ENCODE measurements at places on chromosomes 2 and 18.

GRCh38 chr2:58030771-58031170, 15.8 kb upstream of the VRK2 start:
- no peak for DNase-seq

DNA sequence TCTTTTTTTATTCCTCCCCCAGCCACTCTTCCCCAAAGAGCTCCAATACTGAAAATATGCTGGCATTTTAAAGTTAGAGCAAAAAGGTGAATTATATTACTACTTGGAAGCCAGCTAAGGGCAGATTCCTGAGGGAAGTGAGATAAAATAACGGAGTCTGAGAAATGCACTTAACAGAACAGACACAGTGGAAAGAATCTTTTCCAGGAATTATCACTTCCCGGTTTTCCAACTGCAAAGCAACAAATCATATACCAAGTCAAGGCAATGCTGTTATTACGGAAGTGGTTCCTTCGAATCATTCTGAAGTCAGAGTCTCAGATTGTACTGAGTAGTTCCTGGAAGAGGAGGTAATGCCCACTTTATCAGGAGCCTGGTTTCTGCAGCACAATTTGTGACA, 435.0 kb upstream of the SPRED2 start:
- DNase-seq = no peak

- DNase-seq = no peak
Observed at GRCh38 chr2:172091761-172092566, 6.7 kb downstream of the DLX1 start.

GRCh38 chr2:80348078-80348477, 43.5 kb upstream of the LRRTM1 start:
- DNase-seq = no peak

- no peak for DNase-seq
Observed at GRCh38 chr2:105078906-105079495, 41.1 kb downstream of the MRPS9 start.

- DNase-seq = no peak
Observed at GRCh38 chr2:57515366-57515765, 531.2 kb upstream of the VRK2 start.

DNA sequence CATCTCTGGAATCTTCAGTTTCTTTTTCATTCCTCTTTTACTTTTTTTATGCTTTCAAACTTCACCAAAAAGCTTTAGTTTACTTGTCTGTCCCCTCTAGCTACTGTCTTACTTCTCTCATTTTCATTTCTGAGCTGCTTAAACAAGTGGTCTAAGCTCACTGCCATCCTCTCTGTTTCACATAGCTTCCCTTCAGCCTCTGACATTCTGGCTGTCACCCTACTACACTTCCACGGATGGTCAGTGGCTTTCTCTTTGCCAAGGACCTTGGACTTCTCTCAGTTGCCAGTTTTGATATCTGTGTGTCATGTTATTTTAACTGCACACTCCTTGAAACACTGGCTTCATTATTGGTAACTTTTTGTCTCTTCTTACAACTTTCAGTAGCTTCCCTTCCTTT, 176.1 kb downstream of the IKZF2 start:
- no peak for DNase-seq

DNA sequence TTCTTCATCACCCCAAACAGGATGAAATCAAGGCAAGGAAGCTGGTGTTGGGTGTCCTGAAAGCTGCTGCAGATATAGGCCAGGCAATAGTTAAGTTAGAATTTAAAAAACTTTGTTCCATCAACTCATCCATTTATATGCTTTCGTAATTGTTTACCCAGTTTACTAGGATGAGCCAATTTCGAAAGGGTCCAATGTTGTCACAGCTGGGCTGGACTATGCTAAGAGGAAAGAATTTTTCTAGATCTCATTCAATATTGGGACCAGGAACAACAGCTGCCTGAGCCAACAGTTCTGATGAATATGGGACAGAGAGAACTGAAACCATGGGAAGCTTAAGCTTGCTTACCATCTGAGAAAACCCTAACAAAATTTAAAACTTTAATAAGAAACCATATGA, 21.6 kb upstream of the SP3 start:
- DNase-seq = no peak

DNA sequence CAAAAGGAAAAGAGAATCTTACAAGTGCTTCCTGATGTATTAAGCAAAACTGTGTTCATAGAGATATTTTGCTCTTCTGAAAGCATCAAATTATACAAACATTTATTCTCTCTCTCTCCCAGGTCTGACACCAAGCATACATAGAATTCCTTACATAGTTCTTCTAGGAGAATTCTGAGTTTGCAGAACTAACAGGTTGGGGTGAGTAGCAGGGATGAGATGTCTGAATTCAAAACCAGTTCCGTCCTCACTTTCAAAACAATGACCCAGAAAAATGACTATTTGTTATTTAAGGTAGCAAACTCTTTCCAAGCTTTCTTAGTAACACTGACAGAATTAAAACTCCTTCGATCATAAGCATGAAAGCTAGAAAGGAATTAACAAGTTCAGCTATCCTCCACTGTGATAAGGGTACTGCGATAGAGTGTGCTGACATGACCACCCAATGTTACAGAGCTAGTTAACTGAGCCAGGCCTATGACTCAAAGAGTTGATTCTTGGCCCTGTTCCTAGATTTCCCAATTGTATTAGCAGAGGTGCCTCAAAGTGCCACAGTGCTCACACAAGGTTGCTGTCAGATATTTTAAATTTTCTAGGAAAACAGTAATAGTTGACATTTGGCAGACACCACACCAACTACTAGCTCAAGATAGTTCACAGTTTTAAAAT, 85.8 kb upstream of the SETBP1 start:
- DNase-seq = no peak

- DNase-seq = no peak
Observed at GRCh38 chr2:176268976-176269318, 295 bp upstream of the MTX2 start.

GRCh38 chr2:207926989-207927300, 98.4 kb downstream of the PLEKHM3 start:
- no peak for DNase-seq

DNA sequence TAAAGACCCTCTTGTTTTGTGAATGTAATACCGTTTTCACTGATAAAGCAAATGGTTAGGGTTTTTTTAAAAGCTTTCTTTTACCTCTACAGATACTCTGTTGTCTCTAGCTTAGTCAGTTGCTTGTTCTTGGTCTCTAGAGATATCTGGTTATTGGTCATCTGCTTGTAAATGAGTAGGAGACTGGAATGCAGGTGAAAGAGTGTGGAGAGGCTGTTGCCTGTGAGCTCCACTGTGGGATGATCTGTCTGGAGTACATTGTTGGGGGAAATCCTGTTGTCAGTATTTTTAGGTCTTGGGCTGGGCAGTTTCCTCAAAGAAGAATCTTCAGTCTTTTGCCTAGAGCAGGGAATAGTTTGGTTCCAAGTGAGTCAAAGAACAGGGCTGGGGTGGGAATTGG, 67.7 kb downstream of the SMCHD1 start:
- DNase-seq = no peak

- no peak for DNase-seq
Observed at GRCh38 chr2:136069773-136070172, 48.2 kb downstream of the CXCR4 start.

- no peak for DNase-seq
Observed at GRCh38 chr2:9821805-9822445, 21.3 kb upstream of the TAF1B start.

DNA sequence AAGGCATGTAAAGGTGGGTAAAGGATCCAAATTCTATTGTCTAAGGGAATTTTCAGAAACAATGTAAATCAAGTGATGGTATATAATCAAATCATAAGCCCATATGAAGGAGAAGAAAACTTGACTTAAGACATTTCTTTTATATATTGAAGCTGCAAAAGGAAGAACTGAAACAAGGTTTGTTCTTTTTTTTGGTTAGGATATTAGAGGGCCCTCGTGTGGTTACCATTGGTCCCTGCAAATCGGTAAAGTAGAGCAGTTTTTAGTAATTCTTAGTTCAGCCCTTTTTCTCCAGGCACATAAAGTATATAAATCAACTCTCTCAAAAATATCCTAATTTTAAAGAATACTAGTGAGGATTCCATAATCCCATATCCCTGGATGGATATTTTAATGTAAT, 105.6 kb upstream of the STK17B start:
- DNase-seq = no peak

GRCh38 chr2:172701250-172701649, 34.4 kb upstream of the RAPGEF4 start:
- no peak for DNase-seq

GRCh38 chr2:194203898-194204297, 1453.1 kb upstream of the SLC39A10 start:
- DNase-seq = no peak

DNA sequence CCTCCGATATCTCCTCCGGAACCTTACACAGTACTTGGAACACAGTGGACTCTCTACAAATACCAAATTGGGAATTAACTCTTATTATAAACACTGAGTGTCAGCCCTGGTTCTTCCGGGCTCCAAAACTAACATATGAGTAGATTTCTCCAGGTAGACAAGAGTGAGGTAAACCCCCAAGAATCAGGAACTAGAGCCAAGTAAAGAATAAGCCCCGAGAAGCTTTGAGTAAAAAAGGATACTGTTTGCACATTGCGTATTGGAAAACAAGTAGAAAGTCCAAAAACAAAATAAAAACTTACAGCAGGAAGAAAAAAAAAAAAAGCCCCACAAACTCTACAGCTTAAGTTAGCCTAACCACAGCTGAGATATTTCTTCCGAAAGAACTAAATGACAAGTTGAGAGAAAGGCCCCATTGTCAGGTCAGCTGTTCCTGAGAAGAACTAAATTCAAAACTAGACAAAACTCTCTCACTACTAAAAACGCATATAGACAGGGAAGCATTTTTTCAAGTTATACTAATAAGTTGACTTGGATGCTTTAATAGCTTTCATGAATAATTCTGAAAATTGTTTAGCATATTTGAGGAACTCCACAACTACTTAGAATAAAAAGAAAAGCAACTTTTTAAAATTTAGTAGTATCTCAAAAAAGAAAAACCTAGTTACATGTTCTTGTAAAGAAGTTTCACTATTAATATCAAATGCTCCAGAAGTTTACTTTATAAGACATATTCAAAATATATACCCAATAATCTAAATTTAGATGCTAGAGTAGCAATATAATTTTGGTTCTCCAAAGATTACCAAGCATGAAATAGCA, 4.3 kb upstream of the HAAO start:
- no peak for DNase-seq

GRCh38 chr18:58407649-58408407, 221.1 kb downstream of the ALPK2 start:
- DNase-seq = no peak

DNA sequence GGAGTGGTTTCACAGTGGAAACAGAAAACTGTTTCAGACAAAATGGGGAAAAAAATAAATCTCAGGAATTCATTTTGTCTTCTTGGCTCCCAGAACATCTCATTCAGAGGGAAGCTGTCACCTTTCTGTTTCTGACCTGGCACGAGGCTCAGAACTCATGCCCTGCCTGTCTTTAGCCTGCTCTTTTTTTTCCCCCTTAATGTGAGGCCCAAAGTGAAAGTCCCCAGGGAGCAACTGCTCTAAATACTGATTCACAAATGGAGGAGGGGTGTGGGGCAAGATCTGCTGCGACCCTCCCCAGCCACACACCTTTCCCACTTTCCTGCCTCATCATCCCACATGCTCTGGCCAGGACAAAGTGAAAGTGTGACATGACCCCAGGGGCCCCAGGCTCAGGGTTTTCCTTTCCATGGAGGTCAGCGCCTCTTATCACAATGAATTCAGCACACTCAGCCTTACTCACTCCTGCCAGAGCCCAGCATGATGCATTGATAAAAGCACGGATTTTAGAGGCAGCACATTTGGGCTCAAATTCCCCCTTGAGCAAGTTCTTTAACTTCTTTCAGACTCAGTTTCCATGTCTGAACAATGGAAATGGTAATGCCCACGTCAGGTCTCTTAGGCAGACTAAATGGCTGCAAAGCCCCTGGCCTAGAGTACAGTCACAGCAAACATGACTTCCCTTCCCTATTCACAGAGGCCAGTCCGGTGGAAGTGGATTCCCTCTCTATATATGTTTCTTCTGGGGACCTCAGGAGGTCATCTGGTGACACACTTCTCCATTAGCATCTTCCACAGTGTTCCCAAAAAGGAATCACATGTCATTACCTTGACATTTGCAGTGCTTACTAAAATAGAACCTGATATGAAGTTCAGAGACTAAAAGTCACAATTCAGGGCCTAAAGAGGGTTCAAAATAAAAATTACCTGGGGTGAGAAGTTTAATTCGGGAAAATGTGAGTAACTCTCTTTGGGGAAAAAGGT, 55.3 kb upstream of the TMEM163 start:
- DNase-seq = no peak

- DNase-seq = no peak
Observed at GRCh38 chr2:202426751-202427150, 50.6 kb downstream of the BMPR2 start.

DNA sequence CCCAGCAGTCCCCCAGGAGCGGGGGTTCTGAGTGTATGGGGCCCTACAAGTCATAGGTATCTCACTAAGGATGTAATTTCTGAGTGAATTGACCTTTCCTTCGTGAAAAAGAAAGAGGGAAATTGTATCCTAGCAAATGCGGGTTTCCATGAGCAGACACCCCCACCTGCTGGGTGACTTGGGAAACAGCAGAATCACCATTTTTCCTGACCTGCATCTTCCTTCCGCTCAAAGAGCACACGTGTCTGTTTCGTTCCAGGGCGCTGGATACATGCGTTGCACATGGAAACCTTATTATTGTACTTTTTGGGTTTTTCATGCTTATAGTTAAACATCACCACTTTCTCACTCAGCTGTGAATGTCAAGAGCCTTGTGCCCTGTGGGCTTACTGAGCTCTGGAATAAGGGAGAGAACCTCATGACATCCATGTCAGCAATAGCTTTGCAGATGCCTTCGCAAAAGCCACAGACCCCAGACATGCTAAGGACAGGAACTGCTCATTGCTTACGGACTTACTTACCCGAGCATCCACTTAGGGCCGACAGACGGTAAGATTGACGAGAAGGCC, 132.8 kb downstream of the TPO start:
- DNase-seq = no peak

DNA sequence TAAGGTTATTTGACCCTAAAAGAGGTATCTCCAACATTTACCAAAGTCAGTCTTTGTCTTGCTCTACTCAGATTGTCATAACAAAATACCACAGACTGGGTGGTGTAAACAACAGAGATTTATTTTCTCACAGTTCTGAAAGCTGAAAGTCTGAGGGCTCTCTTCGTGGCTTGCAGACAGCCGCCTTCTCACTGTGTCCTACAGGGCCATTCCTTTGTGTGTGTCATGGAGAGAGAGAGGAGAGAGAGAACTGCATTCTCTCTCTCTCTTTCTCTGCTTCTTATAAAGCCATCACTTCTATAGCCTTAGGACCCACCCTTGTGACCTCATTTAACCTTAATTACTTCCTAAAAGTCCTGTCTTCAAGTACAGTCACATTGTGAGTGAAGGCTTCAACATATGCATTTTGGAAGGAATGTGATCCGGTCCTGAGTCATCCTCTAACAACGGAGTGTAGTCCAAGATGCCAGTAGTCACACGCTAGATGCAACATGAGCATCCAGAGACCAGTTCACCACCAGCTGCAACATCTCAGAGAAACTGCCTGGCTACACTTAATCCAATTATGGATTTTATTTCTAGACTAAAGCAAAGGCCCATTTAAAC, 130.2 kb downstream of the CD226 start:
- DNase-seq = no peak

GRCh38 chr2:73292906-73293533, 328 bp downstream of the EGR4 start:
- DNase-seq = no peak
